ENCODE measurements at places on chromosomes 2 and 18.

- DNase-seq = no peak
Measured at GRCh38 chr18:74290794-74291471, 830 bp downstream of the CYB5A start.

GRCh38 chr2:15038366-15039364, 406.1 kb downstream of the LRATD1 start:
- DNase-seq = no peak

DNA sequence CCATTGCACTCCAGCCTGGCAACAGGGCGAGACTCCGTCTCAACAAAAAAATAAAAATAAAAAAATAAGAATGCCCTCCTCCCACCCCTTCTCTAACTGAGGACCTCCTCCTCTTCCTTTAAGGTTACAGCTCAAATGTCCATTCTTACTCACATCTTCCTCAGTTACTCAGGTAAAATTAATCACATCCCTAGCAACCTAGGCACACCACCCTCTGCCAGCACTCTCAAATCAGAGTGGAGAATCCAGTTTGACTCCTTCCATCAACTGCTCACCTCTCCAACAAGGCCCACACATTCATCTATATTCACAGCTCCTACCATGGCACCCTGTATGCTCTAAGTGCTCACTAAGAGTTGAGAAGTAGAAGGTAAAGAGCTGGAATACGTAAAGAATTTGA, 254.3 kb downstream of the ZEB2 start:
- no peak for DNase-seq

DNA sequence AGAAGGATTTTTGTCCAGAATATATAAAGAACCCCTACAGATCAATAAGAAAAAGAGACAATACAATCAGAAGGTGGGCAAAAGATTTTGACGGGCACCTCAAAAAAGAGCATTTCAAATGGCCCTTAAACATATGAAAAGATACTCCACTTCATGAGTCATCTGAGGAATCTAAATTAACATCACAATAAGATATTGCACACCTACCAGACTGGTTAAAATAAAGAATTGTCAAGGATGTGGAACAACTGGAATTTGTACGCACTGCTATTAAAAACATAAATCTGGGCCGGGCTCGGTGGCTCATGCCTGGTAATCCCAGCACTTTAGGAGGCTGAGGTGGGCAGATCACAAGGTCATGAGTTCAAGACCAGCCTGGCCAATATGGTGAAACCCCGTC, 17.0 kb upstream of the NCOA1 start:
- DNase-seq = no peak

GRCh38 chr2:162243715-162244114, 470 bp upstream of the FAP start:
- DNase-seq = no peak

Measured in stimulated activated CD8-positive, alpha-beta memory T cell treated with anti-CD3 and anti-CD28 coated beads, Interleukin-15, amount 100 ng/mL, for 1 hour (primary cell).